Cardiac ventricle fibroblast (primary cell): ENCODE measurements at places on chromosomes 7 and 10. TPM values are rescaled to one million over a fixed set of nuclear protein-coding genes. Genes with fewer than 3 reads are reported as not detected.

The SPDYE1 gene
- not detected in 2 replicates for total RNA-seq

The CWF19L1 gene
- total RNA-seq, result 7.2 and 10.6 TPM in 2 replicates

The SORCS1 gene
- not detected in 2 replicates for total RNA-seq

The PTPRZ1 gene
- total RNA-seq, result not detected in 2 replicates

The SYCE1 gene
- 0.05 TPM in 1 of 2 replicates, not detected in the other for total RNA-seq

The TEX36 gene
- not detected in 2 replicates for total RNA-seq

The NRCAM gene
- 26.5 and 33.5 TPM in 2 replicates for total RNA-seq

The UBE2D4 gene
- 10.6 and 17.2 TPM in 2 replicates for total RNA-seq

The KIF20B gene
- 2.1 and 2.4 TPM in 2 replicates for total RNA-seq

The EGR2 gene
- 3.2 and 3.7 TPM in 2 replicates for total RNA-seq

The GIMAP1 gene
- 0.12 and 0.20 TPM in 2 replicates for total RNA-seq

The SAMD9L gene
- 6.5 and 6.9 TPM in 2 replicates for total RNA-seq

The GJD4 gene
- not detected in 2 replicates for total RNA-seq
